Testis (tissue), 5 donors: ENCODE measurements at places on chromosomes 7 and 10.

DNA sequence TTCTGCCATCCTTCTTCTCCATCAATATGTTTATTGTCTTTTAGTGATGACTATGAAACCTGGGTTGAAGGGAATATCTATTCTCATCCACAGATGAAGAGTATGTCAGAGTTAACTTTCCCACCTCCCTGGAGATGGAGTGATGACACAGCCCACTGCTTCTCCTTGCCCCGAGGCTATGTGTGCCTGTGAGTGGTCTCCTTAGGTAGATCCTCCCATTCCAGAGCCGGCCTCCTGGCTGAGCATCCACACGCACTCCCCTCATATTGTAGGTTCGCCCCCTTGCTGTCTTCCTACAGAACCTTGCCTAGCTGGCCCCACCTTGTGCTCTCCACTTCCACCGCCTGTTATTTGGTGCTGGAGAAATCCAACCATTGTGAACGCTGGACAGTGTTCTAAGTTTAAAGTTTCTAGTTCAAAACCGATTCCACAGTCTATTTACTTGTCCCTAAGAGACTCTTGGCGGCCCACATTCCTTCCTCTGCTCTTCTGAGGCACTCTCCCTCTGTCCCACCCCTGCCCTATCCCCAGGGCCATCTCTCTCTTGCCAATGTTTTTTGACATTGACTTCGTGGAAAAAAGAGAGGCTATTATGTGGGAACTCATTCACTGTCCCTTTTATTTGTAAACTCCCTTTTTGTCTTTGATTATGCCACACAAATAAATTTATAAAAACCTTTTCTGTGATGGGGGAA is 168.0 kb downstream of the ZNF438 start:
- DNase-seq = no peak

- no peak for DNase-seq
Measured at GRCh38 chr7:148925836-148926235, 41.7 kb upstream of the EZH2 start.

DNA sequence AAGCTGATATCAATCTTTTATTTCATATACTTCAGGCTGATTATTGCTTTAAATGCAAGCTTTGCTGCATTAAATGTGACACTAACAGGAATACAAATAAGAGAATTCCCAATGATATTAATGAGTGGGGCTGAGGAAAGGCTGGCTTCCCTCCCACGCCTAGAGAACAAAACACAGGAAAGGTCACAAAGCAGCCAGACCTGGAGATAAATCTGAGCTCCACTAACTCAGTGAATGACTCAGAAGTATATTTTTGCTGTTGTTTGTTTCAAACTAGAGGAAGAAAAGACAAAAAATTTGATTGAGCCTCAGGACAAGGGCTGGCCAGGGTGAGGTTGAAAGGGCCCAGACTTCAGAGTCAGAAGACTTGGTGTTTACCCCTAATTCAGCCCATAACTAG is 88.1 kb downstream of the XPNPEP1 start:
- no peak for DNase-seq

GRCh38 chr7:143008007-143008901 is 18.7 kb downstream of the OR9A2 start:
- peak; percentile 91 for DNase-seq

GRCh38 chr10:69714572-69714971 is 84.5 kb downstream of the FAM241B start:
- DNase-seq = no peak

DNA sequence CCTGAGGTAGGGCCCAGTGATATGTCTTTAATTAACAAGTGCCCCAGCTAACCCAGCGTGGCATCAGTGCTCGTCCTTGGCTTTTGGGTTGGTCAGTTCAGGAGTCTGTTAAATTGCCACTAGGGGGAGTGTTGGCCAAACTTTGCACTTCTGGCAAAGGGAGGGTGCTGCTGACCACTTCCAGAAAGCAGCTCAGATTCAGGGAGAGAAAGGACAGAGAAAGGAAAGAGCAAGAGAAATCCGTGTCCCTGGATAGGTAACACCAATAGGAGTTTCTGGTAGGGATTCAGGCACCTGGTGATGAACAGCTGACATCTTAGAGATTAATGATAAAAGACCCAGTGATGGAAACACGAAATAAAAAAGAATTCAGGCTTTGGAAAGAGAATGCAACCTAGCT is 243.1 kb upstream of the AOAH start:
- peak; percentile 77 for DNase-seq

DNA sequence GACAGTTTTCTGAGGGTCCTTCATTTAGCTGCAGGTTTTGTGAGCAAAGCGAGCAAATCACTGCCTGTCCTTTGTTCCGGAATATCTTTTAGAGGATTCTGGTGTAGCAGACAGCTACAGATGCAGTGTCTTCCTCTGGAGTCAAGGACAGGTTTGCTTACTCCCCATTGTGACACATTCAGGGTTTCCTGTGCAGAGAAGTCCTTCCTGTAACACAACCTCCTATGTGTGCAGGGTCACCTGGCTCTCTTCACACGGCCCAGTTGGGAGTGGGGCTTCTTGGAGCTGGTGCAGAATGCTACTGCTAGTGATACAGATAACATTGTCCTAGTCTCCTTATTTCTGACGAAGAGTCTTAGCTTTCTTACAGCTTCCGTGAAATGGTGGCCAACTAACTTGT is 47.9 kb downstream of the RBM33 start:
- no peak for DNase-seq

GRCh38 chr10:132163826-132164515 is 22.8 kb upstream of the DPYSL4 start:
- DNase-seq = no peak

DNA sequence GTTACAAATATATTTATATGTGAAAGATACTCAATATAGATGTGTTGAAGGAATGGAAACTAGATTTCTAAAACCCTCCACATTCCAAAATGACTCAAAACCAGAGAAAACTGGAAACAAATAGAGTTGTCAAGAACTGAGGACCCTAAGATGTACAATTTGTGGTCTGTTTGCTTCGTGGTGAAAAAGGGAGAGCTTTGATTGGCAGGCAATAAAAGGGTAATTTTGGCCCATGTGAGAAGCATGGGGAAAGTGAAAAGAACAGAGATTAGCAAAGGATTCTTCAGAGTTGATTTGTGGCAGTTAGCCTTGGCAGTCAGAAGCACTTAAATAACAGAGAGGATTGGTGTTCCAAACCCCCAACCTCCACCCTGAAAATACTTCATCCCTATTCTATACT is 37.1 kb upstream of the DKK1 start:
- DNase-seq = no peak

DNA sequence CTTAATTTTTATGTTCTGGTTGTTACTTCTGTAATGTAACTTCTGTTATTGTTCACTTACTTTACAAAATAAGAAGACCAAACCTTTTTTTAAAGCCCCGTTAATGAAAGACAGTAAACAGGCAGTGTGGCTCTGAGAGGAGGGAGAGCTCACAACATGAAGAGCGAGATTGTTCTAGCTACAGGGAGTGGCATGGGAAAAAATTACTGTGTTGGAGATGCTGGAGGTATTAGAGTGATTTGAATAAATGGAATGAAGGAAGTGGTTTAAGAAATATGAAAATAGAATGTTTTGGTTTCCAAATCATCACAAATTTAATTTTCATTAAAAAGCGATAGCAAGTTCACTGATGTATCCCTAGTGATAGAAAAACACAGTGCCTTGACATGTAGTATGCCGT is 31.8 kb downstream of the REEP3 start:
- no peak for DNase-seq

DNA sequence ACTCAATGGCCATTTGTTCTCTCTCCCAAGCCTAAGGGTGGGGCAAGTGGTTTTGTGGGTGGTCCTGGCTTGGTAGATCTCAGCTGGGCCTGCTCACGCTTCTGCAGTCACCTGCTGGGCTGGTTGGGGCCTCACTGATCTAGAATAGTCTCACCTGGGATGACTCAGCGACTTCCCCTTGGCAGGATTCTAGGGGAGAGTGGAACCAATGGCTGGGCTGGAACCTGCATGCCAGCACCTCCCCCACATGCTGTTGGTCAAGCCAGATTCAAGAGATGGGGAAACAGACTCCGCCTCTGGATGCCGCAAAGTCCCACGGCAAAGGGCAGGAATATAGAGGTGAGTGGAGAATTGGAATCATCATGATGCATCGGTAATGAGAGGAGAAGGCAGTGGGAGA is 292.9 kb upstream of the NPVF start:
- DNase-seq = no peak

DNA sequence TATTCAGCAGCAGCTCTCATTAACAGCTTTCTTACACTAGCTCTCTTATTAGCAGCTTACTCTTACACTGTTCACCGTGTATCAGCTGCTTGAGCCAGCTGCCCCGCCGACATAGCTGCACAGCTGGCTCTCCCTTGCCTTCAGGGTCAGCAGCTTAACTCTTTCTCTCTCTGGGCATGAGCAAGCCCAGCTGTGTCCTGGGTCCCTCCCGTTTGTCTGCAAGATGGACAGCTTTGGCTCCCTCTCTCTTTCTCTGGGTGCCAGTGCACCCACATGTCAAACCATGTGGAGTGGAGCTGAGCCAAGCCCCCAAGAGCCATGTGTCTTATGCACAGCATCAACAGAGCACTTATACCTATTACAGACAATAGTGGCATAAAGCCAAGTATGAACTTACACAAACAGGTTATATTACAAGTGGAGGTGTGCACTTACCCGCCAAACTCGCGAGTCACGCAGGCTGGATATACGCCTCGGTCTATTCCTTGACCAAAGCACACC is 35.7 kb upstream of the MTPAP start:
- peak; percentile 42 for DNase-seq

GRCh38 chr10:89404104-89405047 is 10.0 kb upstream of the IFIT5 start:
- DNase-seq = no peak

- DNase-seq = peak; percentile 68
Measured at GRCh38 chr10:69383558-69383957, 33.2 kb downstream of the TACR2 start.

DNA sequence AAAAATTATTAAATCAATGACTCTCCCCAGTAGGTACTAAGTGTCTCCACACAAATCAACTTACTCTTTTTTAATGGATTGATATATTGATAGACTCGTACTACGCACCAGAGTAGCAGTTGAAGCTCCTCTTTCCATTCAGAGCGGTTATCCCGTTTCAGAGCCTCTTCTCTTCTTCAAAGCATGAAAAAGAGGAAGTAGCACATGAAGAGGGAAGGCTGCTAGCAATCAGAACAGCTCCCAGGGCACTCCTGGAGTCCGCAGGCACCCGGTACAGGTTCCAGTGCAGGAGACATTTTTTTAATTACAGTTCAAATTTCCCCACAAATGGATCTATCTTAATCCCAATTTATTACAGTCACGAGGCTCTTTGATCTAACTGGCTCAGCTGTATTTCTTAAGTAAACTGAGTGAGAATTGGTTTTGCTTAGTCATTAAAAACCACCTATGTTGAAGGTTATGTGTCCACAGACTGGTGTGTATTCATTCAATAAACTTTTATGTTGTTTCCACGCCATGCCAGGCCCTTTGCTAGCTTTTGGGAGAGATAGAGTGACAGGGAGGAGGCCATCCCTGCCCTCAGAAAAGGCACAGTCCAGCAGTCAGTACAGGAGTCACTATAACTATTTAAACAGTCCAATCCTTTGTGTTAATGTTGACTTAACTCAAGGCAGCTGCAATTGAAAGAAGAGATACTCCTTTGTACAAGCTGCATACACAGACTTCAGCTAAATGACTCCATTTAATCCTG is 32.1 kb upstream of the CALN1 start:
- no peak for DNase-seq

- DNase-seq = no peak
Measured at GRCh38 chr10:102549549-102549948, 45.8 kb downstream of the SUFU start.

GRCh38 chr10:131246089-131246488 is 65.4 kb downstream of the TCERG1L start:
- no peak for DNase-seq

GRCh38 chr7:125899577-125899976 is 970.0 kb upstream of the POT1 start:
- no peak for DNase-seq

- DNase-seq = no peak
Measured at GRCh38 chr7:143245123-143245522, 18.1 kb upstream of the GSTK1 start.

- peak; percentile 57 for DNase-seq
Measured at GRCh38 chr7:50869108-50869725, 86.5 kb upstream of the GRB10 start.

DNA sequence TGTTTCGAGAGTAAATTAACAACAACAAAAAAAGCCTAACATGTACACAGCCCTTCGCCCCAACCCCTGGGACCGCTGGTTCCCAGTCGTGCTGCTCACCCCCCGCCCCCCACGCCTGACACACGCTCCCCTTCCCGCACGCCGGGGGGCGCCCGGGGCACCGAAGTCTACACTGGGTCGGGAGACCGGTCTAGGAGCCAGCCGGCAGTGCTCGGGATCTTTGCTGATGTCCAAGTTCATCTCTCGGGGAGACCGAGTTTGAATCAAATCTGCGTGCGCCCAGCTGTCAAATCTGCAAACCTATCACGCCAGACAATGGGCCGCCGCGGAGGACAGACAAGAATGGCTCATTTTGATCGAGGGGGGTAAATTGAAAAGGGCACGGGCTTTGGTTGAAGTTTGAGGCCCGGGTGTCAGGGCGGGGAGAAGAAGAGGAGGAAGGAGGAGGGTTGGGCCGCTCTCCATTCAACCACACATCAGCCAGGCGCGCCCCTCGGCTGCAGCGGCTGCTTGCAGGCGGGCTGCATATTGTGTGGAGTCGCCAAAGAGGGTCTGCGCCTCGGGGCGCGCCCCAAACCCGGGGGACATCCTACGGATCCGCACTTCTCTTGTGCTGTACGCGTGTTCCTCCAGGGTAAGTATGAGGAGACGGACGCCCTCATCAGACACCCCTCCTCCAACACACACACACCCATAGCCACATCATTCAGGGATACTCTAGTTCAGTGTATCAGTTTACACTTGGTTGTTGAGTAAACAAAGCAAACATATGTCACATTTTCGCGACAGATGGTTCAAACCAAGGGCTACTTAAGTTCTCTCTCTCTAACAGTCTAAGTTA is 1.3 kb upstream of the GFRA1 start:
- no peak for DNase-seq

DNA sequence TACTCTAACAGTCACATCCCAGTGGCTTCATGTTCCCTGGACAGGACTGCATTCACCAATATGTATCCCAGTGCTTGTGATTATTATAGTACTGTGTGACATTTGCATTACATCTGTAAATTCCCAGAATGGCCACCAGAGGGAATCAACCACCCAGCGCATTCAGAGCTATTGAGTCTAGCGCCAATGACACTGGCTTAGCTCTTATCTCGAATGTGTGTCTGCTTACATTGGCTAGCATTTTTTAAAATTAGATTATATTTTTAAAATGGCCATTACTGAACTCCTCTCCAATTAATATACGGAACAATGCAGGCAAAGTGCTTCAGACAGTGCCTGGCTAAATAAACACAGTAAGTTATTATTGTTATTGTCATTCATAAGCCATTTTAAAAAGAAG is 36.3 kb downstream of the TRIL start:
- peak; percentile 59 for DNase-seq

GRCh38 chr7:111855161-111855841 is 293.0 kb upstream of the IMMP2L start:
- peak; percentile 78 for DNase-seq

DNA sequence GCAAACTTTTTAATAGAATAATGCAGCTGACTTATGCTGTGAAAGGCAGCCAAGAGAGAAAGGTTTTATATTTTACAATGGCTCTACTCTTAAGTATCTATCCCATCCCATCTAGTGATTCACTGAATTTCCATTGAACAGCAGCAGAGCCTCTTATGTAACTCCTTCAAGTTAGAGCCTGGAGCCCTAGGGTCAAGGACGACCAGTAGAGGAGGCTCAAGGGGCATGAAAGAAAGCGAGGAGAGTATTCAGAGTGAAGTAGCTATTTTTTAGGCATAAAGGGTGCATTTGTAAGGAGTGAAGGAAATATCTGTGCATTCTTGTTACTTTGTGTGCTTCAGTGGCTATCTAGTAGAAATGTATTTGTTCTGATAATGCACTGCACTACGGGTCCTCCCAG is 180.2 kb upstream of the TPK1 start:
- peak; percentile 46 for DNase-seq
